ENCODE measurements at places on chromosomes 16 and 17.
A peak's percentile ranks its signal among the peaks of the same experiment; 100 is the strongest.

DNA sequence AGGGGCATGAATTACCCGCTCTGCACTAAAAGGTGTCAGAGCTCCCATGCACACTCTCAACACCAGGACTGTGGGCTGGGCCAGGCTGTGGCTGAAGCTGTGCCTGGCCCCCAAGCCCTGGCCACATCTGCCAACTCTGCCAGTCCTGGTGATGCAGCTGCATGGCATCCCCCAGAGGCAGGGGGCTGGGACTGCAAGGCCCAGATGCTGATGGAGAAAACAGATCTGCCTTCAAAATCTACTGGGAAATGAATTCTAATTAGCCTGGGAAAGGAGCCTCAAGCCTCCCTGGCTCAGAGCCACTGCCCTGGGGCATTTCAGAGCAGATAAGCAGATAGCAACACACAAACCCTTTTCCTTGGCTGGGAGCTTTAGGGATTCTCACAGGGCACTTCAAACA is 3.4 kb downstream of the CHST6 start:
- DNase-seq, result no peak

DNA sequence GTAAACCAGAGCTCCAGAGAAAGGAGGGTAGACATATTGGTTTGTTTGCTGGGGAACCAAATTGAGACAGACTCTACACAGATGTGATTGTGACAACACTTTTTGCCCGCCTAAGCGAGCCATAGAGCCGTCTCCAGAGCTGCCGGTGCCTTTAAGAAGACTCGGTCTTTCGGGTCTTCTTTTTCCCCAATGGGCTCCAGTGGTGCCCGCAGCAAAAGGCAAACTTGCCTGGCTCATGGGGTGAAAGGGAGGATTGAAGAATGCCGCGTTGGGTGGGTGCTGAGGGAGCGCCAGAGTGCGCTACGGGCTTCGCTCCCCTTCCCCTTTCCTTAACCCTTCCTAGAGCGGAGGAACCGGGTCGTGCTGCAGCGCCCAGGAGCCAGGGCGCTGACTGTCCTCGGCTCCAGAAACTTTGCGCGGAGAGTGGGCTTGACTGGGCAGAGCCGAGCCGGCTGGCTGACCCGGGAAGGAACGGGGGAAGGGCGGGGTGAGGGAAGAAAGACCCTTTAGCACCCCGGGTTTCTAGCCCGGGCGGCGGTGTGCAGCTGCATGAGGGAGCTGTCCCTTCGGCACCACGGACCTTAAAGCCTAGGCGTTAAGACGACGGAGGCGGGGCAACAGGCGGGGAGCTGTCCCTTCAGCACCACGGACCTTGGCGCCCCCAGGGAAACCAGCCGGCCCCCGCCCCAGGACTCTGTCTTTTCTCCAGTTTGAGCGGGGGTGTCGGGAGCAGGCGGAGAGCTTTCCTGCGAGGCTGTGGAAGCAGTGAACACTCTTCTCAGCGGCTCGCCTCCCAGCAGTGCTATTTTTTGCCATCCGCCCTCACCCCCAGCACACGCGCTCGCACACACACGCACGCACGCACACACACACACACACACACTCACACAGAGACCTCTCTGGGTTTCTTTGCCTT is at the start of gene CACNG3:
TSS of gene CACNG3 (plus strand) at position 880 of the 916 bp plus-strand sequence. CDS start 420 bp downstream, outside the sequence.
- no peak for DNase-seq

- DNase-seq, result no peak
These were observed 952 bp downstream of the CD300A start for GRCh38 chr17:74467221-74467951.

GRCh38 chr17:37037590-37038155 is 88.9 kb downstream of the AATF start:
- no peak for DNase-seq

GRCh38 chr16:80171199-80171598 is 369.6 kb upstream of the DYNLRB2 start:
- no peak for DNase-seq

GRCh38 chr16:66618588-66619375 is 14.3 kb downstream of the CMTM3 start:
- DNase-seq, result no peak

GRCh38 chr17:30336369-30337171 is 2.7 kb upstream of the TMIGD1 start:
- peak; percentile 73 for DNase-seq

DNA sequence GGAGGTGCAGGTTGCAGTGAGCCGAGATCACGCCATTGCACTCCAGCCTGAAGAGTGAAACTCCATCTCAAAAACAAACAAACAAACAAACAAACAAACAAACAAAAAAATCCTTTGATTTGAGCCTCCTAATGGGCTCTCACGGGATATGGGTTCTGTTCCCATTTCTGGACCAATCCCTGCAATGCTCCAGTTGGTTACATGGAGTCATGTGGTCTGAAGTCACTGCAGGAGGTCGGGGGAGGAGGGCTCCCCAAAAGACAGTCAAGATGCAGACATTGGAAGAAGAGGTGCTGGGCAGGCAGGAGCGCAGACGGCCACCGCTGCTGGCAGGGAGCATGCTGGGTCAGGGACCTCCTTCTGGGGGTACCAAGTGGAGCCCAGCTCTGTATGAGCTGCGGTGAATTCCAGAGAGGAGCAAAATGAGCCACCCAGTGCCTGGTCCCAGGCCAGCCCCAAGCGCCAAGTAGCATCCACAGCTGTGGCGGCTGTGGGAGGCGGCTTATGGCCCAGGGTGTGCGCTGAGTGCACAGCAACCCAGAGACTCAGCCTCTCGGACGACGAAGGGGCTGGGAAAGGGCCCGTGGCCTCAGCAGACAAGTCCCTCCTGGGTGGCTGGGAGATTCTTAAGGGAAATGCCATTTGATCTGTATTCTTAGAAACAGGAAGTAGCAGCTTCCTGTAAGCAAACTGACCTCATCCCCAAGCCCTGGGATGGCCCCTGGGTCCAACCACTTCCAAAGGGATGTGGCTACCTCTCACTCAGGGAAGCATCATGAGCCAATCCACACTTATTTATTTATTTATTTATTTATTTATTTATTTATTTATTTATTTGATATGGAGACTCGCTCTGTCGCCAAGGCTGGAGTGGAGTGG is 19.6 kb upstream of the ATP2A3 start:
- no peak for DNase-seq

All from CD4-positive, alpha-beta T cell (primary cell).